ENCODE measurements at places on chromosomes 16 and 17.

- no peak for DNase-seq
These were observed 10.9 kb upstream of the ZFP90 start for GRCh38 chr16:68528233-68528632.

GRCh38 chr16:8960788-8961109 lies 3.0 kb downstream of the USP7 start:
- DNase-seq = no peak

DNA sequence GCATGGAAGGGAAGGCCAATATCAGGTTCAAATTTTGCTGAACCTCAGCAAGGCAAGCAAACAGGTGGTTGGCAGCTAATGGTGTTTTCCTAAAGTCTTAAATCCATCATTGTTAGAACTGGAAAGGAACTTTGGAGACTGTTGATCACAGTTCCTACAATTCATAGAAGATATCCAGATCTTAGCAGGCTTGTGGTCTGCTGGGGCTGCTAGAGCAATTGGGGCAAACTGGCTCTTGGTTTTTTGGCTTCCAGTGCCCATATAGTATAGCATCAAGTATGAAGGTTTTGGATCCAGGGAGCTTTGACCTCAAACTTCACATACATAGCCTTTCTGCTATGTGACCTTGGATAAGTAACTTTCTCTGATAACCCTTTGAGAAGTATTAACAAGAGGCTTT lies 49.7 kb downstream of the IGF2BP1 start:
- no peak for DNase-seq

- no peak for DNase-seq
These were observed 53.3 kb downstream of the HIC1 start for GRCh38 chr17:2108170-2108569.

DNA sequence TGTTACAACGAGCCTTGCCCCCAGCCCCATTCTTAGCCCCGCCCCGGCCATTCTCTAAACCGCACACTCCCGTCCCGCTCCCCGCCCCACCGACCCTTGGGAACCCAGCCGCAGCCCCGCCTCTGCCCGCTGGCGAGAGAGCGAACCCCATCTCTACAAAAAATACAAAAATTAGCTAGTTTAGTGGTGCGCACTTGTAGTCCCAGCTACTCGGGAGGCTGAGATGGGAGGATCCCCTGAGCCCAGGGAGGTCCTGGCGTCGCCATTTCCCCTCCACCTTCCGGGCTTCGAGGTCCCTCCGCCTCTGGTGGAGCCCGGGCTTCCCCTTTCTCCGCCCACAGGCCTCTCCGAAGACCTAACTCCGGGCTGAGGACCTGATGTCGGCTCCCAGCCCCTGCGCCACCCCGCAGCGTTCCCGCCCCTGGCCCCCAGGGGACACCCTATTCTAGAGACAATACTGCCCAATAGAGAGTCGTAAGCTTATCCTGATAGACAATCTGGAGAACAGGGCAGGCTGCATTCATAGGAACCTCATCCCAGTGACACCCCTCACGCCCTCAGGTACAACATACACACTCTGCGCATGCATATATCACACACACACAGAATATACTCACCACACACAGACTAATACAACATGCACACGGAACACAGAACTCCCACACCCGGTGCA lies 480 bp upstream of the PROCA1 start:
- no peak for DNase-seq

- no peak for DNase-seq
These were observed 15.1 kb downstream of the GSDMB start for GRCh38 chr17:39903158-39903884.

- no peak for DNase-seq
These were observed 14.7 kb downstream of the CA7 start for GRCh38 chr16:66858740-66859396.

GRCh38 chr17:22409160-22409751 lies 716.9 kb downstream of the KCNJ18 start:
- no peak for DNase-seq

DNA sequence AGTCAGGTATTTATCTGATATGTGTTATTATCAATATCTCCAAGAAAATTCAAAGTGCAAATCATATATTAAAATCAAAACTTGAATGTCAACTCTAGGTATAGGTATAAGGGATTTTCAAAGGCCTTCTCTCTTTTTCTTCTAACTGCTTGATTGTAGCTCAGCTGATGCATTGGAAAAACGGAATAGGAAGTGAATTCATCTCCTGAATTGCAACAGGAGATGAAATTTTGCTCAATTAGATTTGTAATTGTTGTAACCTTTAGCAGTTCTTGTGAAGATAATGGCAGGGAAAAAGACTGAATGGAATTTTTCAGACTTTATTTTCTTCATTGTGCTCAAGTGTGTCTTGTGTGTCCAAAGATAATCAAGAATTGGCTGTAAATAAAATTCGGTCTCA lies 190.2 kb upstream of the KCNJ16 start:
- no peak for DNase-seq

GRCh38 chr16:1540556-1540855 lies 7.0 kb downstream of the TMEM204 start:
- no peak for DNase-seq

DNA sequence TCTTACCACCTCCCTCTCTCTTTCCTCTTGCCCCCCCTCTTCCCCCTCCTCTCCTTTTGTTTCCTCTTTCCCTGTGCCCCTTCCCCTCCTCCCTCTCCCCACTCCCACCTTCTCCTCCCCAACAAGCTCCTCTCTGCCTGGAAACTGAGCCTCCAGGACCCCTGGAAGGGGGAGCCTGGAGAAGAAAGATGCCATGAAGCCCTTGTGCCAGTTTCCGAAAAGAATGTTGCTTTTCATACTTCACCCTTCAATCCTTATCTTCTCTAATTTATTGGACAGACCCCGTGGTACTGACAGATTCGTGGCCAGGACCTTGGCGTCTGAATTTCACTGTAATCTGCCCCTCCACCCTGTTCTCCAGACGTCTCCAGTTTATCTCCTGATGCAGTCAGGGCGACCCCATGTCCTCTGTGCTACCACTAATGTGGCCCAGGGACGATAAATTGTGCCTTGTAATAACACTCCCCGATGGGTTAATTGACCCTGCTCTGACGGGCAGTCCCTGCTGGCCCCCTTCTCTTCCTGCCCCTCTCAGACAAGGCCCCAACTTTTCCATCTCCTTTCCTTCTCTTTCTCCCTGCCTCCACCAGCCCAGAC lies 138.4 kb upstream of the GSE1 start:
- no peak for DNase-seq

GRCh38 chr17:4504188-4504587 lies 5.5 kb downstream of the SPNS2 start:
- DNase-seq = no peak

DNA sequence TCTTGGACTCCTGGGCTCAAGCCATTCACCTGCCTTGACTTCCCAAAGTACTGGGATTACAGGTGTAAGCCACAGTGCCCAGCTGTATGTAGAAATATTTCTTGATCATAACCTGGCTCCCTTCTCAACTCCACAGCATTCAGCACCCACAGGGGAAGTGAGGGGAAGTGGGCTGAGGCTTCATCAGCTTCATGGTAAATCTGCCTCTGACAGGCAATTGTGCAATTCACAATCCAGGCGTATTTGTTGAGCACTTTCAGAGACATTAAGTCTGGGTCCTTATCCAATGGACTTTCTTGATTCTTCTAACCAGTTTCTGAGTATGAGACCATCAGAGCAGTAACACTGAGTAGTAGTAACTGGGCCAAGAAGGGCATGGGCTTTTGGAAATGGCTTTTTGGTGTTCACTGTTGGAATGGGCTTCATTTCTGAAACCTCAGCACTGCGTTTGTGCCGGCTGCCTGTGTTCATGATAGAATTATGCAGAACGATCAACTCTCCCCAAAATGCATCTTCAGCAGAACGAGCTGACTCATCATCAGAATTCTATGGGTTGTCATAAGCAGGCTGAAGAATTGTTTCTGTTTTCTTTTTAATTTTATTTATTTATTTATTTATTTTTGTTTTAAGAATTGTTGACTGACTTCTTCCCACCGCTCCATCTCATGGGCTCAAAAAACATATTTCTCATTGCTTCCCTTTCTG lies 28.9 kb downstream of the FAM20A start:
- DNase-seq = no peak

DNA sequence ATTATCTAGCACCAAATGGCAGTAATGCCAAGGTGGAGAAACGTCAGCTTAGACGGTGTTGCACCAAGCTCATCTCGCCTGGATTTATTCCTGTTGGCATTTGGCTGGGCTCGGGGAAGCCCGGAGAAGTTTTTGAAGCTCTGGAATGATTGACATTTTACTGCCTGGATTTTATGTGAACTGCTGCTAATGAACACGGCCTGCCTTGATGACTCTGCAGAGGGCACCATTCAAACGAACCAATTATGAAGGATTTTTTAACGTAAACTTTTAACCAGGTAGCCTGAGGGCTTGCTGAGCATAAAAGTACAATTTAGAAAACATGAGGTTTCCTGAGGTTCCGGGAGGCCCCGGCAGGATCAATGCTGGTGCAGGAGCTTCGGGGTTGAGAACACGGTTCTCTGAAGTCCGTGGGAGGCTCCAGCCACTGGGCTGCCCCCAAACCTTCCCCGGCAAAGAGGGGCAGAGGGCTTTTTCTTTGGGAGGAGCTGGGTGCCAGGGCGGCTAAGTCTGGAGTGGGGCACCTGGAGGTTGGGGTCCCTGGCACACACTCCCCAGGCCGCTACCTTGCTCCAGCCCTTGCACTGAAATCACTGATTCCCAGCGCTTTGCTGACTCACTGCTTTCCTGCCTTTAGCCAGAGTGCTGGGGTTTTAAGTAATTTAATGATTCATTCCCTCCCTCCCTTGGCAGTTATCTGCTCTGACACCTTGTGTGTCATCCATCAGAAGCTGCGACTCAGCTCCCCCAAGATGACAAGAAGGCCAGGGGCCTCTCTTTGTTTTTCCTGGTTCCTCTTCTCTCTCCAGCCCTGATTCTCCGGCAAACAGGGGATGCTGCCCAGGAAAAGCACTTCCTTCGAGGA lies 161.2 kb upstream of the IRX3 start:
- no peak for DNase-seq

DNA sequence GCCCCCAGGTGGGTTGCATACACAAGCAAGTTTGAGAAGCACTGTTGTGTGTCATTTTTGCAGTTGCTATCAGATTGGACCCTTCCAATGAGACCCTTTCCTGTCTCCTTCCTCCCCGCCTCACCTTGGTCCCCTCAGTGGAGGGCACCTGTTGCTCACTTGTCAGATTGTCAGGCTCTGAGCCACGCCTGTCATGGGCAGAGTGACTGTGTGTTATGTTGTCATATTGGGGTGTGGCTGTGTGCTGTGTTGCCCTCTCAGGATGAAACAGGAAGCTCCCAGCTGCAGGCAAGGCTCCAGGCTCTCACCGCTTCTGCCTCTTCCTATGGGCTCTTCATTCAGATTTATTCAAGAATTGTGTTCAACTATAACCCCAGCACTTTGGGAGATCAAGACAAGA lies 302.9 kb downstream of the CPPED1 start:
- no peak for DNase-seq

Data from neuronal stem cell (in vitro differentiated cells).